Activated CD4-positive, alpha-beta T cell treated with anti-CD3 and anti-CD28 coated beads, Interleukin-2, amount 10 ng/mL, durations not matched to agents 24 days and 14 days (primary cell): ENCODE measurements at places on chromosomes 2 and 18. TPM values are rescaled to one million over a fixed set of nuclear protein-coding genes. Genes with fewer than 3 reads are reported as not detected.

DNA sequence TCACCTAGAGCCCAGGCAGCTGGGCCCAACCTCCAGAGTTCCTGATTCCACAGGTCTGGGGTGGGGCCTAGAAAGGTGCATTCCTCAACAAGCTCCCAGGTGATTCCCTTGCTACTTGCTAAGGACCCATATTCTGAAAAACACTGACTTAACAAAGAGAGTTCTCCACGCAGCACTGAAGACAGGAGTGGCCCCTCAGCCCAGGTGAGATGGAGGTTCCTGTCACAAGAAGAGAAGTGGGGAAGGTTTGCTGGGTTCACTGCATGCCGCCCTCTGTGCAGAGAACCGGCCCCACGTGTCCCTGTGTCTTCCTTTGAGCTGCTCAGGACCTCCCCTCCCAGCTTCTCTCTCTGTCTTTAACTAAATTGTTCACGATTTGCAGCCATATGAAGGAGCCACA lies 201.4 kb upstream of the DDX18 start:
- no peaks in the 10 kb centered on the region for H3K27me3 ChIP-seq
- H3K4me3 ChIP-seq: no peak overlapping the region
- DNase-seq: no peak
- H3K27ac ChIP-seq: no peak overlapping the region

KCNIP3 gene
- 0.28 TPM in 1 of 2 replicates, not detected in the other for total RNA-seq

- peaks cover 41% of the 10 kb centered on the region for H3K36me3 ChIP-seq
- no peak overlapping the region for H3K27ac ChIP-seq
- H3K4me1 ChIP-seq: peaks cover 30% of the 10 kb centered on the region
- H3K27me3 ChIP-seq: no peaks in the 10 kb centered on the region
- no peak for DNase-seq
- no peak overlapping the region for H3K4me3 ChIP-seq
Observed at GRCh38 chr18:74633652-74634352, 36.1 kb downstream of the ZNF407 start.

NOTO gene
- not detected in 2 replicates for total RNA-seq

GRCh38 chr2:160701822-160702221 lies 208.2 kb upstream of the RBMS1 start:
- DNase-seq: no peak
- H3K4me3 ChIP-seq: no peak overlapping the region
- no peak overlapping the region for H3K27ac ChIP-seq
- peaks cover 6% of the 10 kb centered on the region for H3K27me3 ChIP-seq
- H3K4me1 ChIP-seq: peaks cover 11% of the 10 kb centered on the region

RAB6C gene
- total RNA-seq: not detected in 2 replicates

- no peaks in the 10 kb centered on the region for H3K36me3 ChIP-seq
- DNase-seq: no peak
- H3K4me3 ChIP-seq: no peak overlapping the region
- no peak overlapping the region for H3K27ac ChIP-seq
Observed at GRCh38 chr2:228615496-228615895, 434.0 kb upstream of the SPHKAP start.

SGPP2 gene
- total RNA-seq: 22.9 and 23.0 TPM in 2 replicates

GRCh38 chr2:7681881-7682461 lies 764.8 kb downstream of the RNF144A start:
- H3K27me3 ChIP-seq: no peaks in the 10 kb centered on the region
- peaks cover 5% of the 10 kb centered on the region for H3K36me3 ChIP-seq
- no peak for DNase-seq
- no peak overlapping the region for H3K4me3 ChIP-seq
- H3K27ac ChIP-seq: no peak overlapping the region

GRCh38 chr2:181074457-181074856 lies 94.1 kb downstream of the UBE2E3 start:
- DNase-seq: no peak
- H3K27me3 ChIP-seq: no peaks in the 10 kb centered on the region
- H3K36me3 ChIP-seq: no peaks in the 10 kb centered on the region

DNA sequence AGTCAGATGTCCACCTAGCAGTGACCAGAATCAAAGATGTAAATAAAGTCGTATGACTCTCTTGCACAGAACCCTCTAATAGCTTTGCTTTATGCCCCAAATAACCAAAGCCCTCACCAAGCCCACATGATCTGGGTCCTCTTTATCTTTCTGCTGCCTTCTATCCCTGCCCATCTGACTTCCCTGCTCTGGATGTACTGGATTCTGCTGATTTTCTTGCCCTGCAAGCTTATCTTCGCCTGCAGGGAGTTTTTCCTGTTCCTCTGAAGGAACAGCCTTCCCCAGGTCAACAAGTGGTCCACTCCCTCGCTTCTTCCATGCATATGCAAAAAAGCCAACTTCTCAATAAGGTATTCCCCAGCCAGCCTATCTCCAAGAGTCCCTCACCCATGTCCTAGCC lies 18.7 kb downstream of the IL36B start:
- no peak overlapping the region for H3K27ac ChIP-seq
- peaks cover 21% of the 10 kb centered on the region for H3K27me3 ChIP-seq
- no peaks in the 10 kb centered on the region for H3K4me1 ChIP-seq
- DNase-seq: no peak
- no peak overlapping the region for H3K4me3 ChIP-seq

GRCh38 chr2:47772343-47772742 lies 10.6 kb upstream of the MSH6 start:
- peaks cover 5% of the 10 kb centered on the region for H3K4me1 ChIP-seq
- H3K27me3 ChIP-seq: peaks cover 4% of the 10 kb centered on the region
- H3K27ac ChIP-seq: no peak overlapping the region
- no peaks in the 10 kb centered on the region for H3K36me3 ChIP-seq
- H3K4me3 ChIP-seq: no peak overlapping the region
- no peak for DNase-seq

PTPN18 gene
- 61.7 and 61.9 TPM in 2 replicates for total RNA-seq

LBX2 gene
- 0.36 and 0.40 TPM in 2 replicates for total RNA-seq

CFC1 gene
- not detected in 2 replicates for total RNA-seq

DNA sequence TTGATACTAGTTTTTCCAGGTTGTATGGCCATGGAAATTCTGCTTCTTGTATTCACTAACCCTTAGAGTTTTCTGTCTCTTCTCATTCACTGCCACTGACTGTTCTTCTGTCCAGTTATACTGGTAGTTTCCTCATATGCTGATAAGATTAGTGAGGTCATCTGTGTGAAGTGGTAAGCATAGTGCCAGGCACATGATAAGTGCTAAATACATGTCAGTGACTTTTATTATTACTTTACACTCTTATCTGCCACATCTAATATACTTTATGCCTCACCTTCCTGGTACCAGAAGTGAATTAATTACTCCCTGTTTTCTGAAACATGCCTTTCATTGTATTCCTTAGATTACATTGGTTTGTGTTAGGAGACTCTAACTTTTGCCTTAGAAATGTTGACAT lies 91.3 kb downstream of the NBEAL1 start:
- no peaks in the 10 kb centered on the region for H3K27me3 ChIP-seq
- H3K4me1 ChIP-seq: peaks cover 10% of the 10 kb centered on the region
- H3K27ac ChIP-seq: no peak overlapping the region
- H3K36me3 ChIP-seq: peaks cover 29% of the 10 kb centered on the region
- no peak for DNase-seq
- H3K4me3 ChIP-seq: no peak overlapping the region

DNA sequence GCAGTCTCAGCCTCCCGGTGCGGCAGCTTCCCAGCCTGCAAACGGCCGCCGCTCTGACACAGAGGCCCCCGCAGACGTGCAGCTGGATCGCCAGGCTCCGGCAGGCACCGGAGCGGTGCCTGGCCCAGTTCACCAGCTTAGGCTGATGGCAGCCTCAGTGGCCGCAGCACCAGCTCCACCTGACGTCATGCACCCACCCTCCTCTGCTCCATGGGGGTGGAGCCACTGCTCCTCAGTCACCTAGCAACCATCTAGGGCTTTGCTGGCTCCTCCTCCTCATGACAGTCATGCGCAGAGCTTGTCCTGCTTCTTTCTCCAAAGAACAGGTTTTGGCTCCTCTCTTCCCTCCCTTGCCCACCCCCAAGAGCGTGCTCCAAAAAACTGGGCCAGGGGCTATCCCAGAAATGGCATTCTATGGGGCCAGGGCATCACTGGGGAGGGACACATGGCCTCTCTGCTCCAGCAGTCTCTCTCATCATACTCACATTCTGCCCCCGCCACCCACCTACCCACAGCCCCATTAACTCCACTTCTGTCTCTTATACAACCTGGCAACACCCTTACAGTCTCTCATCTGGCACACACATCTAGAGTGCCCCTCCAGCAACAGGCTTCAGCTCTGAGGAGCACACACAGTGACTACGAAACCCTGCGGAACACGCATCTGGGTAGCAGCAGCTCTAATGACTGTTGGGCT lies 5.5 kb downstream of the DCTN1 start:
- H3K36me3 ChIP-seq: peaks cover 26% of the 10 kb centered on the region
- H3K27me3 ChIP-seq: no peaks in the 10 kb centered on the region
- peaks cover 5% of the 10 kb centered on the region for H3K4me1 ChIP-seq

GRCh38 chr2:71674158-71674851 lies 220.9 kb downstream of the DYSF start:
- no peaks in the 10 kb centered on the region for H3K27me3 ChIP-seq
- H3K27ac ChIP-seq: no peak overlapping the region
- no peak for DNase-seq
- no peak overlapping the region for H3K4me3 ChIP-seq
- H3K4me1 ChIP-seq: no peaks in the 10 kb centered on the region

- no peaks in the 10 kb centered on the region for H3K4me1 ChIP-seq
- no peak overlapping the region for H3K27ac ChIP-seq
- peaks cover 8% of the 10 kb centered on the region for H3K27me3 ChIP-seq
- no peaks in the 10 kb centered on the region for H3K36me3 ChIP-seq
- no peak for DNase-seq
Observed at GRCh38 chr2:42907835-42908234, 115.5 kb upstream of the HAAO start.

MAB21L4 gene
- not detected in 2 replicates for total RNA-seq

DNA sequence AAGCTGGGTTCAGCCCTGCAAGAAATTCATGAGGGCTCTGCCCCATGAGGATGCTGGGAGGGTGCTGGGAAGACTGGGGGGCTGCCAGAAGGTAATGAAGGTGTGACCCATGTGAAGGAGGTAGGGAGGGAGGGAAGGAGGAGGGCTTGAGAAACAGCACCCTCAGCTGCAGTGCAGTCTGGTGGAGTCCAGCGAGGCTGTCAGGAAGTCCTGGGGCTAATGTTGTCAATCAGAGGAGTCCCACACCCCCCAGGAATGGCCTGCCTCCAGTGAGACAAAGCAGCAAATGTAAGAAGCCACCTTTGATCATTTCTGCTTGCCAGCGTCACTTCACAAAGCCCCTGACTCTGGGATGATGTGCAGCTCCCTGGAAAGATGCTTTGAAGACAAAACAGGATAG lies 248.4 kb downstream of the SH3BP4 start:
- H3K4me3 ChIP-seq: no peak overlapping the region
- H3K4me1 ChIP-seq: no peaks in the 10 kb centered on the region
- no peak overlapping the region for H3K27ac ChIP-seq
- H3K27me3 ChIP-seq: no peaks in the 10 kb centered on the region

- H3K27ac ChIP-seq: peak overlapping the region; percentile 58
- peaks cover 23% of the 10 kb centered on the region for H3K4me1 ChIP-seq
- no peak overlapping the region for H3K4me3 ChIP-seq
- no peaks in the 10 kb centered on the region for H3K27me3 ChIP-seq
- no peak for DNase-seq
Observed at GRCh38 chr2:45786836-45787357, 135.4 kb downstream of the PRKCE start.

MERTK gene
- 0.57 and 0.63 TPM in 2 replicates for total RNA-seq

GRCh38 chr2:23460228-23460627 lies 75.2 kb downstream of the KLHL29 start:
- no peak overlapping the region for H3K27ac ChIP-seq
- no peaks in the 10 kb centered on the region for H3K36me3 ChIP-seq
- H3K4me3 ChIP-seq: no peak overlapping the region
- peaks cover 4% of the 10 kb centered on the region for H3K4me1 ChIP-seq
- no peak for DNase-seq
